A172 (cell line): ENCODE measurements at places on chromosomes 3 and 15. TPM values are rescaled to one million over a fixed set of nuclear protein-coding genes. Genes with fewer than 3 reads are reported as not detected.

DNA sequence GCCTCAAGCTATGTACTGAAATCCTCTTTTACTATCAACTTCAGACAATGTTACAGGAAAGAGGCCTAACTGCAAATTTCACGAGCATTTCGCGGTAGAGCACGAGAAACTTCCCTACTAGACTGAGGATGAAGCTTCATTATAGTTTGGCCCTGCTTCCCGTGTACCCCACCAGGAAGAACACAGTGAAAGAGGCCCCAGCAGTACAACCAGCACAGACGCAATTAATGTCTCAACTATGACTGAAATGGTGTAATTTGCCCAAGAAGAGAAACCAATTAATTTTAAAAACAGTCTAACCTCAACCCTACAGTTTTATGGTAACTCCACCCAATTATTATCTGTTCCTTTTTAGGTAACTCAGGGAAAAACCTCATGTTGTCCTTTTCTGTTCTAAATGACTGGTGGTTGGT, 12.1 kb downstream of the CHSY1 start:
- DNase-seq: no peak

GRCh38 chr3:36178018-36178417, 202.3 kb upstream of the STAC start:
- no peak for DNase-seq

DNA sequence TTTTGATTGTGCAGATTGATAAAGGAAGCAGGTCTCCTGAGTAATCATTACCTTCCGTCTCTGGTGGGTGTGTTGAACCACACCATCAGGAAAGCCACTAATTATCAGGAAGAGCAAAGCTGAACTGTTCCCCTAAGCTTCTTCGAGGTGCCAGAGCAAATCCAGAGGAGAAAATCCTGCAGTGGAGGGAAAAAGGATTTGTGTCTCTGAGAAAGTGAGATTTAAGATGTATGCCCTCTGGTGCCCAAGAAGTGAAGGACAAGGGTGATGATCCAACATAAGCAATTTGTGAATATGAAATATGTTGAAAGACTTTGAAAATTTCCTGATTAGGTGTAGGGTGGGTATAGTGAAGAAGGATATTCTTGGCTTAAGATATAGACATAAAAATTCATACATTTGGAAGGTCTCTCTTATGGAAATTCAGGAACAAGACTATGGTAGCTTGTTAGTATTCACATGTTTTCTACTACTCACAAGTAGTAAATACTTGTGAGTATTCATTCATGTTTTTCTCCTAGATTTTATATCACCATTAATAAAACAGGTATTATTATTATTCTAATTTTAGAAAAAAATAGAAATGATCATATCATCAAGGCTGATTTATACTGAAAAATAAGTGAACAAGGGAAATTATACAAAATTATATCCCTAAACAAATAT, 34.8 kb downstream of the COMMD2 start:
- DNase-seq: peak; percentile 73

DNA sequence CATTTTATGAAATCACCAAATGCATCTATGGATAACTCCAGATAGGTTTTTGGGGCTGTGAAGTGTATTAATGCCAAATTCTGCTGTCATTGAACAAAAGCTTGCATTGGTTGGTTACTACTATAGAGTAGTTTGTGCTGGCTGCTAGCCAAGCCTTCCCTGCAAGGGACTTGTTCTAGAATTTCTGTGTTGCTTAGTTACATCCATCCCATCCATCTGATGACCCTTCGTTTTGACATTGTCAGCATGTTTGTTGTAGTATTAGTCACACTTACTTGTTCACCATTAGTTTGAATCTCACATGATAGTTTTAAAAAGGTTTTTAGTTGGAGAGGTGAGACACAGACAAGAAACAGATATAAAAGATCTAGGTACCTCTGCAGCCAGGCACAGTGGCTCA, 7.0 kb upstream of the NIPA2 start:
- no peak for DNase-seq

Gene SYNPR
- total RNA-seq: not detected in 2 replicates

Gene KBTBD13
- not detected in 2 replicates for total RNA-seq

Gene TMOD2
- 7.0 and 7.9 TPM in 2 replicates for total RNA-seq
